ENCODE measurements at places on chromosomes 7 and 10.

DNA sequence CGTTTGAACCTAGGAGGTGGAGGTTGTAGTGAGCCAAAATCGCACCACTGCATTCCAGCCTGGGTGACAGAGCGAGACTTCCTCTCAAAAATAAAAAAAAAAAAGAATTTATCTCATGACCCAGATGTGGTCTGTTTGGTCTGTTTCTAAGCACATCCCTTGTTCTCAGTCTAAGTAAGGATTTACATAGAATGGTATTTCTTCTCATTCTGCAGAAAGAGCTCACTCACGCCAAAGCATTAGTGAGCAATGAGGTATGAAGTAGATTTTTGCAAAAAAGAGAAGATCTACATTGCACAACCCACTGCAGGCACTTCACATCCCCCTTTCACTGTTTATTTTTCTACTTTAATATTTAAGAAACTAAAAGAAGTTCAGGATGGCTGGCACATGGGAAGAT lies 76.5 kb upstream of the FGL2 start:
- DNase-seq, result no peak

- DNase-seq, result no peak
Measured at GRCh38 chr7:131443496-131443895, 112.9 kb downstream of the PODXL start.

DNA sequence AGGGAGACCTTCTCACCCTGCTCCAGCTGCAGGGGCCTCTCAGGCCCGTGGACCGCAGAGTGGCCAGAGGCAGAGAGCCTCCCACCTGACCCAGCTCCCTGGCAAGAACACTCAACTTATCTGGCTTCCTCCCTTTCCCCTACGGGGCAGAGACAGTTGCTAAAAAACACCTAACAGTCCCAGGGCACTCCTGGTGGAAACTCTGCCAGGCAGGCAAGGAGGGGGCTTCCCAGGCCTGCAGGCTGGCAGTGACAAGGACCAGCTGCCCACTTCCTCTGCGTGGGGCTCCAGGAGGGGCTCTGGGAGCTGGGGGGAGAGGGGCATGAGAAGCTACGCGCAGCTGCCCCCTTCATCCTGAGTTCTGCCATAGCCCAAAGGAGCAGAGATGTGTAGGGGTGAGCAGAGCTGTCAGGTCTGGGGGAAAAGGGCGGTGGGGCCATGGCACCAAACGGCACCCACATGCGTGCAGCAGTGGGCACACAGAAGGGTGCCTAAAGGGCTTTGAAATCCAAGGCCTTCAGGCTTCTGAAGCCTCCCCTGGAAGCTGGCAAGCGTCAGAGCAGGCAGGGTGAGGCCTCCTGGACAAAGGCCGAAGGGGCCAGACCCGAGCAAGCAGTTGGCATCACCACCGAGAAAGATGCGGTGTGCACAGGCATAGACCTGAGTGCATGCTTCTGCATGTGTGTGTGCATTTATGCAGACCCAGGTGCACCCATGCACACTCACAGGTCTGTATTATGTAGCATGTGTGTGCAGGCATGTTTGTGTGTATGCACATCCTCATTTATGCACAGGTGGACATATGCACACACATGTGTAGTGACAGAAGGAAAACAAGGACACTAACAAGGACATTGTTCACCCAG lies 14.4 kb downstream of the SPOCK2 start:
- DNase-seq, result no peak

GRCh38 chr7:43721193-43721806 lies 8.0 kb downstream of the COA1 start:
- DNase-seq, result no peak

- no peak for DNase-seq
Measured at GRCh38 chr10:54796881-54797280, 4.2 kb downstream of the PCDH15 start.

- DNase-seq, result peak; percentile 0
Measured at GRCh38 chr10:53387562-53387961, 615.0 kb upstream of the MBL2 start.

DNA sequence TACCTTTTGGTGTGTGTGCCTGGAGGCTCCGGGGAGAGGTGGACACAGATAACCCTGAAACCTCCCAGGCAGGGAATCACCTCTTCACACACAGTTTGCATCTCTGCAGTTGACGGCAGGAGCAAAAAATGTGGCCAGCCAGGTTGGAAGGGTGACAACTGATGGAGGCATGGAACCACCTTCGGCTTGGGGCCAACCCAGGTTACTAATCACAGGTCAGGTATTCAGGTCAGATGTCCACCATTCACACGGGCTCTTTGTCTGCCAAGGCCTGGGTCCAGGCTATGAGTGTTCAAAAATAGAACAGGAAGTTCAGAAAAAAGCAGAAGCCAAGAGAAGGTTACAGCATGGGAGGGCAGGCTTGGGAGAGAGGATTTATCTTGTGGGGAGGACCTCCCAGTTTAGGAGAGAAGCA lies 137.2 kb upstream of the EFCAB10 start:
- DNase-seq, result no peak

GRCh38 chr10:49595003-49595712 lies 15.0 kb upstream of the SLC18A3 start:
- no peak for DNase-seq

- no peak for DNase-seq
Measured at GRCh38 chr7:49878627-49879026, 105.2 kb downstream of the VWC2 start.

- no peak for DNase-seq
Measured at GRCh38 chr7:7181519-7182155, 707 bp upstream of the C1GALT1 start.

- no peak for DNase-seq
Measured at GRCh38 chr10:22366435-22366703, 21.1 kb downstream of the SPAG6 start.

- no peak for DNase-seq
Measured at GRCh38 chr10:118101501-118101900, 54.8 kb upstream of the RAB11FIP2 start.

DNA sequence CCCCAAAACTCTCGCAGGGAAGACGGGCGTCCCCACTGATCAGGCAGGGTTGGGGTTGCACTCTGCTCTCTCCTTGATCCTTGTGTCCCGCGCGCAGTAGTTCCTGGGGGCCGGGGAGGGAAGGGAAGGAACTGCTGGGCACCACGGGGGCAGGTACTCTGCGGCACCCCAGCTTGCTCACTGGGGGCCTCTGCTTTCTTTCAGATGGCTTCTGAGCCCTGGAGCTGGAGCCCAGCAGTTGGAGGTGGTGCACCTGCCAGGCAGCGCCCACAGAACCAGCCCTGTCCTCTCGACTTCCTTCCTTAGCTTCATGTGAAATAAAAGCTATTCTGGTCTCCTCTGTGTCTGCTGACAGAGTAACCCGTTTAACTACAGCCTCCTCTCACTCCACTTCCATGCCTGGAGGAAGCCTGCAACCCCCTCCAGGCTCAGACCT lies 12.2 kb downstream of the PLAC9 start:
- no peak for DNase-seq

- DNase-seq, result no peak
Measured at GRCh38 chr10:110861930-110862649, 9.6 kb upstream of the PDCD4 start.

GRCh38 chr7:81070956-81071355 lies 152.1 kb upstream of the SEMA3C start:
- DNase-seq, result no peak

- no peak for DNase-seq
Measured at GRCh38 chr10:125773687-125774543, 1.7 kb downstream of the MMP21 start.

DNA sequence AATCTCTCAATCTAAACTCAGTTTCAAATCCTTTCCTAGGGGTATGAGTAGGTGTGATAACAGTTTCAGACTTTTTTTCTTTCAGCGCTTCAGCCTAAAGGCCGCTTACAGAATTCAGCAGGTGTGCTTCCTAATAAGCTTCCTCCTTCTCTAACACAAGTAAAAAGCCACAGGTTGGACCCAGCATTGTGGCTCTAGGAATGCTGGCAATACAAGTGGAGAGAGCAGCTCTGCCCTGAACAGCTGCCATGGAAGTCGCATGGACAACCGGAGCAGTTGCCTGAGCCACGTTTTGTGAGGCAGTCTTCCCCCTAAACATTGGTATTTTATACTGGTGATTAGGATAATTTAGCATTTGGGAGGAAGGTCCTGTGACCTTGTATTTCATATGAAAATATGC lies 83.5 kb downstream of the ST7 start:
- DNase-seq, result no peak

DNA sequence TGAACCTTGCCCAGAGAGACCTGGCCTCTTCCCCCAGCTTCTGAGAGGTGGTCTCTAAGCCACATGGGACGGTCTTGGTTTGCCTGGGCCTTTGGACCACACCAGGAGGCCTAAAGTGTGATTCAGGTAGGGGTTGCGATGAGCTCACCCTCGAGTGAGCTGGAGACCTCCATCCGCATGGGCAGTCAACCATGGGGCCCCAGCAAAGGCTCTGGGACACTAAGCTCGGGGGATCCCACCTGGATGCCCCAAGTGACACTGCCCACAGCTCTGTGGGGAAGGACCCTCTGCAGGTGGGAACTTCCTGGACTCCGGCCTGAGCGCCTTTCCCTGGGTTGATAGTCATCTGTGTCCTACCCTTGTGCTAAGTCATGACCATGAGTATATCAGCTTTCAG lies 57.1 kb upstream of the FAM20C start:
- no peak for DNase-seq

DNA sequence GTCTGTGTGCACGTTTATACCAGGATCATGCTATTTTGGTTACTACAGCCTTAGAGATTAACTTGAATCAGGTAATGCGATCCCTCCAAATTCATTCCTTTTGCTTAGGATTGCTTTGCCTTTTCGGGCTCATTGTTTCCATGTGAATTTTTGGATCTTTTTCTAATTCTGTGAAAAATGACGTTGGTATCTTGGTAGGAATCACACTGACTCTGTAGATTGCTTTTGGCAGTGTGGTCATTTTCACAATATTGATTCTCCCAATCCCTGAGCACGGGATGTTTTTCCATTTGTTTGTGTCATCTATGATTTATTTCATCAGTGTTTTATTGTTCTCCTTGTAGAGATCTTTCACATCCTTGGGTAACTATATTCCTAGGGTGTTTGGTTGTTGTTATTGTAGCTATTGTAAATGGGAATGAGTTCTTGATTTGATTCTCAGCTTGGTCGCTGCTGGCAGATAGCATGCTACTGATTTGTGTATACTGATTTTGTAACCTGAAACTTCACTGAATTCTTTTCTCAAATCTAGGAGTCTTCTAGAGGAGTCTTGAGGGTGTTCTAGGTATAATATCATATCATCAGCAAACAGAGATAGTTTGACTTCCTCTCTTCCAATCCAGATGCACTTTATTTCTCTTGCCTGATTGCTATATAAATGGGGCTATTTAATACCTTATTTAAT lies 18.2 kb downstream of the SNX8 start:
- DNase-seq, result no peak

GRCh38 chr7:17234398-17235031 lies 63.9 kb upstream of the AHR start:
- DNase-seq, result no peak

DNA sequence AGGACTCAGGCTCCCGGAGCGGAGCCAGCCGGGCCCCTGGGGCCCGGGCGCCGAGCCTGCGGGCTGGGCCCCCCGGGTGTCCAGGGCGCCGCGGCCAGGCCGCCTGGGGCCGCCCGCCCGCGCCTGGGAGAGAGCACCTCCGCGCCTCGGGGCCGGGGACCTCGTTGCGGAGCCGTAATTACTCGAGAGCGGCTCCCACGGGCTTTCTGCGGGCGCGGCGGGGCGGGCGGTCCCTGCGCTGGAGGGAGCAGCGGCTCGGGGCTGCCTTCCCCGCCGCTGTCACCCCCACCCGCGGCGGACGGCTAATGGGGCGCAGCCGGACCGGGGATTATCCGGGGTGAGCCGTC lies 1.5 kb downstream of the GNB2 start:
- DNase-seq, result no peak

GRCh38 chr10:128694851-128695725 lies 568.9 kb upstream of the MKI67 start:
- no peak for DNase-seq

GRCh38 chr7:51026341-51026740 lies 243.6 kb upstream of the GRB10 start:
- DNase-seq, result no peak

Measured in NCI-H1436 treated with DMSO at 0.1 percent for 48 hours (cell line).